ENCODE measurements at places on chromosomes 7 and 10.
A peak's percentile ranks its signal among the peaks of the same experiment; 100 is the strongest.

GRCh38 chr7:72386118-72386517 is 26.0 kb downstream of the CALN1 start:
- DNase-seq: no peak

GRCh38 chr7:66664590-66665293 is 36.1 kb downstream of the KCTD7 start:
- no peak for DNase-seq

DNA sequence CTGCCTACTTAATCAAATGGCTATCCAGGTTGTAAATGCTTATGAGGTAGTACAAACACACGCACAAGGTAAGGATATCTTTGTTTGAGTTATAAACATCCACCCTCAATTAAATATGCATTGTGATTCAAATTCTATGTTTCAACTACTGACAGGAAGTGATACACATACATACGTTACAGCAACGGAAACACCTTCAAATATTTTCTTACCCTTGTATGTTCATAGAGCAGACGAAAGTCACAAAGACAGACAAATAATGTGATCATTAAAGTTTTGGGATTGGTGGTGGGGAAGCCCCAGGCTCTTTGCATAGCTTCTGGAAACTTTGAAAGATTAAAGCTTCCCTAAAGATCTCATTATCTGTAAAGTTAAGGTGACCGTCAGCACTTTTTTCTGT is 521.0 kb downstream of the PARD3 start:
- DNase-seq: no peak

- DNase-seq: no peak
These were observed 21.8 kb downstream of the SPOCK2 start for GRCh38 chr10:72066318-72067284.

DNA sequence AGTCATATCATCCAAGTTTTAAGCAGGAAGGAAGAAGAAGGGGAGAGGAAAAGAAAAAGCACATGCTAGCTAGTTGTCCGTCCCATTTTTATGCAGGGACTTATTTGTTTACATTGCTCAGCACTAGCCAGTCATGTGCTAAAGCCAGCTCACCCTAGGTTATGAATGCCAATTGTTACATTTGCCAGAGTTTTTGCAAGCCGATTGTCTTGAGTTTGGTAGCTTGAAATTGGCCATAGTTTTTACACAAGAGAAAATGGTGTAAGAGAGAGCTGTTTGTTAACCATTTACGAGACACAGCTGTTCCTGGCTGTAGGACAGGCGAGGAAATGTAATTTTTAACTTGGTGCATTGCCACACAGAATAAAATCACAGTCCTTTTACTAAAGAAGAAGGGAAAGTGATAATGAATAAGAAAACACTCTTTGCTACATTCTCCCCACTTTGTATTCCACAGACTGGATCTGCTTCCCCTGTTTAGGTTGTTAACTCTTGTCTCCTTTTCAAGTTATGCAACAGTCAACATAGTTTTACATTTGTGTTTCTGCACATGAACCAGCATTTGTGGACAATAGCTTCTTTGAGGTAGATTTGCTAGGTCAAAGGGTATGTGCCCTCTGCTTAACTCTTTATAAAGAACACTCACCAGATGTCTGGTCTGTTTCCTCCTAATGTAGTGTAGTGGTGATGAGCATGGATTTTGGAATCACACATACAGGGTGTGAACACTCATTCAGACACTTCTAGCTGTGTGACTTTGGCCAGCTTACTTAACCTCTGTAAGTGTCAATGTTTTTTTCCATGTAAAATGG is 357.2 kb downstream of the LRMDA start:
- DNase-seq: no peak

- DNase-seq: no peak
These were observed 403.4 kb downstream of the DNAJB9 start for GRCh38 chr7:108973075-108973474.

GRCh38 chr7:6172910-6173295 is 99.5 kb downstream of the CYTH3 start:
- DNase-seq: no peak

- DNase-seq: no peak
These were observed 19.9 kb upstream of the SEC61G start for GRCh38 chr7:54778696-54779540.

DNA sequence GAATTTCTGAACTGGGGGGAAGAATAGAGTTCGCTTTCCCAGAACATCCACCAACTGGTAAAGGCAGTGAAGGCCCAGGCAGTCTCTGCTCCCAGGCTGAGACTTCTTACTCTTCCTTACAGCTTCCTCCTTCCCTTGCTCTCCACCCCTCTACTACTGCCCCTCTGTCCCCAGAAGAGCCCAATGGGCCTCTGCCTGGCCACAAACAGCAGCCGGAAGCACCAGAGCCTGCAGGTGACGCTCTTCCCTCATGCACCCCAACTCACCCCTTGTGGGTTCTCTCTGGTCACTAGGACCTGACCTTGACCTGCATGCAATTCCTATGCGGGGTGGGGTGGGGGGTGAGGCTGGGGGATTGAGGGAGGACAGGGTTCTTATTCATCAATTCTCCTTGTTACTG is 16.5 kb downstream of the FAM131B start:
- no peak for DNase-seq

DNA sequence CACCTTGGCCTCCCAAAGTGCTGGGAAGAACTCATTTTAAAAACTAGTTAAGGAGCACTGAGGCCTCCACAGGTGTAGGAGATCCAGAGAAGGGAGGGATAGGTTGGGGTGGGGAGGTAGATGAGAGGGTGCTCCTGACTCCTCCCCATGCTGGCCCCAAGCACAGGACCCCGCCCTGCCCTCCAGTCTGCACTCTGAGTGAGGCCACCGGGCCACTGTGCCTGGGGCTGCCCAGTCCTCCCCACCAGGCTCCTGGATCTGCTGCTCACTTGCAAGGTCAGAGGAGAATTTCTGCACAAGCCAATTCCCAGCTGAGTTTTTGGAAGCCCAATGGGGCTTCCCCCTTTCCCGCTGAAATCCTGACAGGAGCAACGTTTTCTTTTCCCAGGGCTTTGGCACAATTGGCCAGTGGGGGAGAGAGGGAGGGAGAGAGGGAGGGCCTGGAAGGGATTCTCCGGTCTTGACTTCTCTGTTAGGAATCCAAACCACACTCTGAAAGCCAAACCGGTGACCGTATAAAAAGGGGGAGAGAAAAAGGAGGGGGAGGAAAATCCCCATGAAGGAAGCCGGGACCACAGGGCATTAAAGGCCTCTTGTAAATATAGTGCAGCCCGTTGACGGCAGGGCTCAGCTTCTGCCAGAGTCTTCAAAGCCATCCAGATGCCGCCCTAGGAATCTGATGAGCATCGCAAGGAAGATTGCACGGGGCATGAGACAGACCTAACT is 116.2 kb downstream of the SH3PXD2A start:
- DNase-seq: no peak

DNA sequence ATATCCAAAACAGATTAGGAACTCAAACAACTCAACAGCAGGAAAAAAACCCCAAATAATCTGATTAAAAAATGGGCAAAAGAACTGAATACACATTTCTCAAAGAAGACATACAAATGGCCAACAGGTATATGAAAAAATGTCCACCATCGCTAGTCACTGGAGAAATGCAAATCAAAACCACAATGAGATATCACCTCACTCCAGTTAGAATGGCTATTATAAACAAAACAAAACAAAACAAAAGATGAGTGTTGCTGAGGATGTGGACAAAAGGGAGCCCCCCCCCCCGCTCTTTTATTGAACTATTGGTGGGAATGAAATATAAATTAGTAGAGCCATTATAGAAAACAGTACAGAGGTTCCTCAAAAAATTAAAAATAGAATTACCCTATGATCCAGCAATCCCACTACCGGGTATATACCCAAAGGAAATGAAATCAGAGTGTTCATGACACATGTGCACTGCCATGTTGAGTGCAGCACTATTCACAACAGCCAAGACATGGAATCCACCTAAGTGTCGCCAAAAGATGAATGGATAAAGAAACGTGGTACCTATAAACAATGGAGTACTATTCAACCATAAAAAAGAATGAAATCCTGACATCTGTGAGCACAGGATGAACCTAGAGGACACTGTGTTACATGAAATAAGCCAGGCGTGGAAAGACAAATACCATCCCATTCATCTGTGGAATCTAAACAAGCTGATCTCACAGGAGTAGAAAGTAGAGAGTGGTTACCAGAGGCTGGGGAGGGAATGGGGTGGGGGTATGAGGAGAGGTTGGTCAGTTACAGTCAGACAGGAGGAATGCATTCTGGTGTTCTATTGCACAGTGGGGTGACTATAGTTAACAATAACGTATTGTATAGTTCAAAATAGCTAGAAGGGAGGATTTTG is 78.1 kb upstream of the RHEB start:
- DNase-seq: no peak

DNA sequence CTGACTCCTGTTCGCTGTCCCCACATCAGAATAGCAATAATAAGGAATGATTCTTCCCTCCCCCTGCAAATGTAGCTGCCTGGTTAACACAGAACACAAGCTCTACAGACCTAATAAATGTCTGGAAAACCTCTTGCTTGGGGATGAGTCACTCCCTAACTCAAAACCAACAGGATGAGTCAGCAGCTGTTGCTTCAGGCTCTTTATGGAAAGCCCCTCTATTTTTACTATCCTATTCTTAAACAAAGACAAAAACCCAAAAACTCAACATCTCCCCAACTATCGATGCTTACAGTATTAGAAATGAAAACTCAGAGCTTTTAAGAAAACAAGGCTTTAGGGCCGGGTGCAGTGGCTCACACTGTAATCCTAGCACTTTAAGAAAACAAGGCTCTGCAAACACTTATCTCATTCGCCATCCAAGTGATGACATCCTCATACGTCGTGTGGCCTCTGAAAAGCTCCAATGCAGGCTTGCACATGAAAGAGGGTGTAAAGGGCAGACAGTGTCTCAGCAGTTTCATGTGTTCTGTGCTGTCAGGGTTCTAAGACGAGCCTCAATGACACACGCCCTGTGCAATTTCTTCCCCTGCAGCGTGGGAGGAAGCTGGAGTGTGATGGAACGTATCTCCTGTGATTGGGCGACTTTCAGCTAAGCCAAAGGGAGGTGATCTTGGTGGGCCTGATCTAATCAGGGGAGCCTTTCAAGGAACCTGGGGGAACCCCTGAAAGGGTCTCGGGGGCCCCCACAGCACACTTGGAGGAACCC is 70.1 kb downstream of the AMZ1 start:
- DNase-seq: peak; percentile 62

GRCh38 chr7:512541-513311 is 6.9 kb downstream of the PDGFA start:
- no peak for DNase-seq

DNA sequence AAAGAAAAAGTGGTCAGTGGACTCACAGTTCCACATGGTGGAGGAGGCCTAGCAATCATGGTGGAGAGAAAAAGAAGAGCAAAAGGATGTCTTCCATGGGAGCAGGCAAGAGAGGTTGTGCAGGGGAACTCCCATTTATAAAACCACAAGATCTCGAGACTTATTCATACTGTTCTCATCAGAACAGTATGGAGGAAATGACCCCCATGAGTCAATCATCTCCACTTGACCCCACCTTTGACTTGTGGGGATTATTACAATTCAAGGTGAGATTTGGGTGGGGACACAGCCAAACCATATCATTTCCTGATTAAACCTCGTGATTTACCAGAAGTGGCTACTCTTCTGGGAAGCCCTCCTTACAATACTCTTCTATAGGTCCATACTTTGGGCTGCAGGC is 160.1 kb downstream of the SORCS1 start:
- DNase-seq: no peak

DNA sequence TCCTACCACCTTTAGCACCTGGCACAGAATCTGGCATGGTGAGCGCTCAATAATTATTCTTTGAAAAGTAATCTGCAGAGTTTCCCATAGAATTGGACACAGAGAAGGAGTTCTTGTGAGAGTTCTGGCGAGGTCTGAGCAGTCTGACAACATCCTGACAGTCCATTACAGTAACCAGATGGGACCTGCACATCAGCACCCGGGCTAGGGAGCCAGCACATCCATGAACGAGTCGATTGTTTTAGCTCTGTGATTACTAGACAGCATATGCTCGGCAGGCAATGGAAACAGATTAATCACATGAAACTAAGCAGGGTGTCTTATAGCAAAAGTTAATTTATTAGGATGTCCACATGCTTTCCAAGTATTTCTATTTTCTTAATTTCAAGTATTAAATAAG is 96.7 kb downstream of the SEMA3D start:
- no peak for DNase-seq

- DNase-seq: no peak
These were observed 139.8 kb downstream of the ADARB2 start for GRCh38 chr10:1597370-1598146.

DNA sequence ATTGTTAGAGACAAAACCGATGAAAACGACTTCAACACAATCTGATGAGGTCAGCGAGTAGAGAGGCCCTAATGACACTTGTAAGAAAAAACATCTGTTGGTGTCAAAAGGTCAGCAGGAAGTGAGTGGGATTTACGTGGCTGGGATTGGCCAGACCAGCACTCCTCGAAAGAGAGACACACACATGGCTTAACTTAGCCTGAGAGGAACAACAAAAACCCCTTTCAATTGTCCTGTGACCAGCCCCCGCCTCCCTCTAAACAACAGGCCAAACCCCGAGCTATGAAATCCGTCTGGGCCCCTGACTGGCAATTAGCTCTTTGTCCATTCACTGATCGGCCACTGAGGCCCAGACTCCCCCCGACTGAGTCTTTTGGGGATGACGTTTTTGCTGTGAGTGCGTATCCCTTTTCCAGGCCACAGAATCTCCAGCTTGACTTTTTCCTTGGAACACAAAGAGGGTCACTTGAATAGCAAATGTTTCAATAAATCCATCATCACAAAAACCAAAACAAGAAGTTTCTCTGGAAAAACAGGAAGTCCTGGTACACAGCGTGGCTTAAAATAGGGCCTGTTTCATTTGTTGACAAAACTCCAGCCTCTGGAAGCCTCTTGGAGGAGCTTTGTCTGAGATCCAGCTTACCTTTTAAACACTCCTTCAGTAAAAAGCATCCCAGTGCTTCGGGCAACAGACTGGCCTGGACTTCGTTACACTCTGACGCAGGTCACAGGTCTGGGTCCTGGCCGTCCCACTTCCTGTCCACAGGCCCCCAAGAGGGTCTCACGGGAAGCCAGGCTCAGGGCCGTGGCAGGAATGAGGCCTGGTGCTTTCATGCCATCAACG is 103.0 kb downstream of the CTBP2 start:
- DNase-seq: no peak

GRCh38 chr10:86785968-86786367 is 29.5 kb downstream of the BMPR1A start:
- no peak for DNase-seq

DNA sequence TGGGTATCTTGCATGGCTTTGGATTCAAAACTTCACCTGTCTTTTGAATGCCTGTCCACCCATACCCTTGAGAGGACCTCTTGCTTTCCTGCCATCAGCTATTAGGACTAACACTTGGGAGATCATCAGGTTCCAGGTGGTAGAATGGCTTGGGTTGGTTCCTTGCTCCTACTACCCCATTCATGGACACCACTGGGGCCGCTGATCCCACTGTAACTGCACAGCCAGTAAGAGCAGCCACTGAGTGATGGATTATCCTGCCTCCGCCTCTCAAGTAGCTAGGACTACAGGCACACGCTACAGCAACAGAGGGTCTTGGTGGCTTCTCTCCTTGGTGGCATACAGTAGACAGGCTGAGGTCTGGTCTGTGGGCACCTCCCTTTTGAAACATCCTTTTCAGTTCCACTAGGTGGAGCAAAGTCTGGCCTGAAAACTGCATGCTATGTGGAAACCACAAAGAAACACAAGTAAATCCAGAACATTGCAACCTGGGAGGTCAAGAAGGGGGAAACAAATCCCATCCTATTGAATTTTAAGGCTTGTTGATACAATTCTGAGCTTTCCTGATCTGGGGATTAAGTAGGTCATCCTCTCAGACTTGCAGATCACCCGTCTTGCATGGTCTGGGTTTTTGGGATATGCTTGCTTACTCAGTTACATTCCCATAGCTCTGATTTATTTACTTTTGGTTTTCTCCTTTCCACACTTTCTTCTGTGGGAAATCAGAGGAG is 9.4 kb downstream of the WBP1L start:
- DNase-seq: no peak

Data from CD8-positive, alpha-beta memory T cell (primary cell).